ENCODE measurements at places on chromosomes 13 and 19.

DNA sequence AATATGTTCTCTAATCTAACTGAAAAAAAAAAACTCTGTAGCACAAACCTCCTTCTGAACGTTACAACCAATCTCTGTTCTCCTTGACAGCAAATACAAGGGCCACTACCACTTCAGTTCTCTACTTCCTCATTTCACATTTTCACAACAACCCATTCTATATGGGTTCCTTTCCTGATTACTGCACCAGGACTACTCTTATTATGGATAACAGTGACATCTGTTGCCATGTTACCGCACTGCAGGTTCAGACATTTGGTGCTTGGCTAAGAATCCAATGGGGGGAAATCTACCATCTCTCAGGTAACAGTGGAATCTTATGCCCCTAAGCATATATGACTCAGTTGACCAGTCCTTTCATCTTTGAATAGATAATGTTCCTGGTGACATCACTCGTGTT is 11.6 kb upstream of the FPR3 start:
- no peak for DNase-seq

GRCh38 chr13:81020010-81020409 is 679.1 kb upstream of the SPRY2 start:
- DNase-seq = no peak

GRCh38 chr13:58955546-58956385 is 1208.0 kb downstream of the DIAPH3 start:
- no peak for DNase-seq

- peak; percentile 15 for DNase-seq
Observed at GRCh38 chr13:34867590-34867989, 74.5 kb upstream of the NBEA start.

GRCh38 chr13:92444244-92444643 is 782.4 kb upstream of the GPC6 start:
- no peak for DNase-seq

- DNase-seq = no peak
Observed at GRCh38 chr13:110107568-110108347, 199.2 kb downstream of the COL4A1 start.

- no peak for DNase-seq
Observed at GRCh38 chr19:47433121-47433520, 13.8 kb upstream of the MEIS3 start.

DNA sequence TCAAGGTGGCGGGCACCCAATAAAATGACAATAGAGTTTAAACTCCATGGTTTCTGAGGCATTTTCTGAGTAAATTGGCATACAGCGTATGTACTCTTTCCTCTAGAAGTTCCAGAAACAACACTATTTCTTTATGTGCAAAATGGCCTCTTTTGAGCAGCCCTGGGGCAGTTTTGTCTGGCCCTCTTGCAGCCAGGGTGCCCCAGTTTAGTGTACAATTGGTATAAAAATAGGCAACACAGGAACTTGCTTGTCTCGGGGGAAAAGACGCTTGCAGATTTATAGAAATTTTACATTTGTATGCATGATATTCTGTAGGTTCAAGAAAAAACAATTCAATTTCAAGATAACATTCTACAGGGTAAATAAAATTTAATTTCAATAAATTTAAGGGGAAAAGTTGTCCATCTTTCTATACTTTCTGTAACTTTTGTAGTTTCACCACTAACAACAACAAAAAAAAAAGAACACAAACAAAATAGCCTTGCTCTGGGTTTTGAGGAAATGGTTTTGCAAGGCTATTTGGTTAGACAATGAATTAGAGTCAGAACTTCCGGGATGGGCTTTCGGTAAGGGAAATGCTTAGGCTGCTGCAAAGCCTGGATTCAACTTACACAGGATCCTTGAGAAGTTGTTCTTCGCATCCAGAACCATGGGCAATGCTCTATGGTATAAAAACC is 45.3 kb downstream of the LRCH1 start:
- no peak for DNase-seq

GRCh38 chr19:12994701-12995595 is at the start of gene NFIX:
Gene NFIX, plus strand, starts transcription at chr19:12995475. Its CDS starts 363 bp downstream, at chr19:12995838.
- no peak for DNase-seq

- peak; percentile 43 for DNase-seq
Observed at GRCh38 chr13:106533101-106533942, 2.1 kb downstream of the EFNB2 start.

DNA sequence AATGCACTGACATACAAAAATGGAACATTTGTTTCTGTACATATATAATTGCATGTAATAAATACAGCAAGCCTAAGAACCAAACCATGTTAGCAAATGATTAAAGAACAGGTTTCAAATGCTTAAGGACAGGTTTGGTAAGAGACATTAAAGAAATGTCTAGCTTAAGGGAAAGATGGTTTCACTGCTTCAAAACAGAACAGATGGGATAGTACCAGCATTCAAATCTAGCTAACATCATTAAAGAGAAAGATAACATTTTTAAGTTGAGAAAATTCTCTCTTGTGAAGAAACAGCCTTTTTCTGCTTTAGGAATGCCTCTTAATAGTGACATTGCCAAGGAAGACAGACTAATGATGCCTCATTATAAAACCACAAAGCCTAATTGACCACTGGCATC is 52.5 kb upstream of the DOCK9 start:
- DNase-seq = no peak

DNA sequence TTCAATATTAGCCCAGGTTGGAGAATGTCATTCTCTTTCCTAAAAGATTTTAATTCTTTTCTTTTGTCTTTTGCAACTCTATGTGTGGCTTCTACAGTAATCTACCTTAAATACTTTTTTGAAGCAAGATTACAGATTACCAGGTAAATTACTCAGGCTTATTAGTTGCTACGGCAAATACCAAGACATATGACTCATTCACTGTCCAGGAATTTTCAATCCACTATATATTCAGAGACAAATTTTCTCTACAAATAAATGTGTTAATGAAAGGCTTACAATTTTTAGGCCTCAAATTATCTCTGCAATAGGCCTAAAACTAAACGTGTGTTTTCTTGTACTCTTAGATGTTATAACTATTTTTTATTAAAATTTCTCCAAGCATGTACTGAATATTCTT is 631.3 kb downstream of the DIAPH3 start:
- no peak for DNase-seq

- no peak for DNase-seq
Observed at GRCh38 chr19:39995794-39996193, 1.1 kb upstream of the ZNF546 start.

- DNase-seq = no peak
Observed at GRCh38 chr13:35460061-35460460, 16.4 kb downstream of the MAB21L1 start.

DNA sequence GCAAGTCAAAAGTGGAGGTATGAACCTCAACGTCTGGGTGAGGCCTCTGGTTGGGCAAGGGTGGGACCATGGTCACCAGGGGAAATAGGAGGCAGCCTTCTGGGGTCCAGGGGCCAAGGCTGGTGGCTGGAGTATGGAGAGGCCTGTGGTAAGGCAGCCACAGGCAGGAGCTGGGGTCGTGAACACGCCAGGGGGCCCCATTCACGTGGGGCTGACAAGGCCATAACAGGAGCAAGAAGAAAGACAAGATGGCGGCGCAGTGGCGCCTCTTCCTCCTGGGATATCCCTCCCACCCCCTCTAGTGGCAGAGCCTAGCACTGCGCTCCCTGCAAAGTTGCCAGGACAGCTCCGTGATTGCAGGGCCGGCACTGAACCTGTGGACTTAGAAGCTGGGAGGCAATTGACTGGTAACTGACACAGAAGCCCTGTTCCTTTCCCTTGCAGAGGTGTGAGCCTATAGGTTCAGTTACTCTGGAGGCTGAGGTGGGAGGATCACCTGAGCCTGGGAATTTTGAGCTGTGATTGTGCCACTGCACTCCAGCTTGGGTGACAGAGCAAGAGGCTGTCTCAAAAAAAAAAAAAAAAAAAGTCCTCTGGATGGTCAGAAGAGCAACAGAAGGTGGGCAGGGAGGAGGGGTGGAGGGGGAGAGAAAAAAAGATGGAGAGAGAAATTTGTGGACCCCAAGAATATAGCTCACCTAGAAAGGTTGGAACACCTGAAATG is 19.7 kb upstream of the EDDM13 start:
- DNase-seq = peak; percentile 87

GRCh38 chr19:750640-751423 is at the start of gene MISP:
Gene MISP, plus strand, starts transcription at chr19:751112. Its CDS starts 5,835 bp downstream, at chr19:756947.
- peak; percentile 41 for DNase-seq

DNA sequence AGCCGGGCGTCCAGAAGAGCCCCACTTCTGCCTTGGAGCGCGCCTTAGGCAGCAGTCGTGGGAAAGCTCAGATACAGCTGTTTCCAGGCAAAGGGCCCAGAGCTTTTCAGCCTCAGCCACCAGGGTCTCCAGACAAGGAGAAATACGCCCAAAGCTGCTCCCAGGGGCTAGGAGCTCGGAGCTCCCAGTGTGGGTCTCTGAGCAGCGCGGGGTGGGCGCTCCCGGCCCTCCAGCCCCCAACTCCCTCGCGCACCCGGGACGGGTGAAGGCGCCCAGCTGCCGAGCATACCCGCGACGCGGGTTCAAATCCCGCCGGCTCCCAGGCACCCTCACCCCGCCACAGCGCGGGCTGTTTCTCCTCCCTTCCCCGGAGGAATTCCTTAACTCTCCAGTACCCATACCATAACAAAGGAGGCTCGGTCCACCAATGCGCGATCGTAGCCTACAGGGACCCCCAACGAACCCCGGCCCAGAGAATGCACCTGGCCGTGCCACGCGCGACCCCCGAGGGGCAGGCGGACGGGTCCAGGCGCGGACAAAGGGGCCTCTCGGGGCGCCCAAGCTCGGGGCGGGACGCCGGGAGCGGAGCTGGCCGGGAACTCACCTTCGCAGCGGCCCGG is 507 bp downstream of the COL4A1 start:
- DNase-seq = no peak

DNA sequence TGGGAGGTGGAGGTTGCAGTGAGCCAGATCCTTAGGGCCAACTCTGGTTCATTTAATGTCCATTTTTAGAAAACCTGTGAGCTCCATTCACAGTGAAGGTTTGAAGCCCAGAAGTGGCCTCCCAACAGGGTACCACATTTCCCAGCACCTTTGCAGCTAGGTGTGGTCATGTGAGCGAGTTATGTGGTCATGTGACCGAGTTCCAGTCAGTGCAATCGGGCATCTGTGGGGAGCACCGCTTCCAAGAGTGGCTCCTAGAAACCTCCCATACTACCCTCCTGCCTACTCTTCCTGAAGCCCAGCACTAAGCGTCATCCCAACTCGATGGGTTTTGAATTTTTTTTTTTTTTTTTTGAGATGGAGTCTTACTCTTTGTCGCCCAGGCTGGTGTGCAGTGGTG is 663 bp upstream of the PLA2G4C start:
- DNase-seq = no peak

DNA sequence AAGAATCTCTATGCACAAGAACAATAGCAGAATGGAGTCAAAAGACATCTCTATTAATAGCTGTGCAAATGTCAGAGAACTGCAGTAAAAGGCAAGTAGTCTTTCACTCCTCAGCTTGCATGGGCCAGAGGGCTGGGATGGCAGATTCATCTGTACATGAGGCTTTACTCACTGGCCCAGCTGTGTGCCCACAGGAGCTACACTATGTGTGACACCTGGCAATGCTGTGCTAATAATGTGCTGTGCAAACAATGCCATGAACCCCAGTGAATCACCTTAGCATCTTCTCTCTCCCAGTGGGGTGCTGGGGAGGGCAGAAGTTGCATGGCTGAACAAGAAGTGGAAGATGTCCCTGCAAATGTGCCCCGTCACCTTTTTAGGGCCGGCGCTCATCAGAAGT is 73.1 kb downstream of the KL start:
- no peak for DNase-seq

GRCh38 chr19:46413262-46414031 is at the start of gene CCDC8:
Gene CCDC8, minus strand, starts transcription at chr19:46413564. Its CDS starts 754 bp downstream, at chr19:46412810.
- DNase-seq = no peak

DNA sequence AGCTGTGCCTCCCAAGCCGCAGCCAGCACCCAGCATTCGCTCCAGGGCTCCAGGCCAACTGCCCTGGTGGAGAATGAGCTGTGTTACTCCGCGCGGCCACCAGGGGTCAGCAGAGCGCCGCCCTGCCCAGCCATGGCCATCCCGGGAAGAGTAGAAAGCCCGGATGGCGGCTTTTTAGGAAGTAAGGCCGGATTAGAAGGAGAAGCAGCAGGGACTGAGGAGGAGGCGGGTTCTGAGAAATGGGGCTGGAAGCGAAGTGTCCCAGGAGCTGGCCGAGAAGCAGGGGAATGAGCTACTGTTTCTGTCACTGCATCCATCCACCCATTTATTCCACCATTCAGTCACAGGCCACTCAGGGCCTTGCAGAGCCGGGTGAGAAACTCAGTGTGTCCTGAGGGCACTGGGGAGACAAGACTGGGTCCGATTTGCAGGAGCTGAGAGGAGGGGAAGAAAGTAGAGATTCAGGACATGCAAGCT is 6.6 kb upstream of the NPAS1 start:
- DNase-seq = peak; percentile 83

DNA sequence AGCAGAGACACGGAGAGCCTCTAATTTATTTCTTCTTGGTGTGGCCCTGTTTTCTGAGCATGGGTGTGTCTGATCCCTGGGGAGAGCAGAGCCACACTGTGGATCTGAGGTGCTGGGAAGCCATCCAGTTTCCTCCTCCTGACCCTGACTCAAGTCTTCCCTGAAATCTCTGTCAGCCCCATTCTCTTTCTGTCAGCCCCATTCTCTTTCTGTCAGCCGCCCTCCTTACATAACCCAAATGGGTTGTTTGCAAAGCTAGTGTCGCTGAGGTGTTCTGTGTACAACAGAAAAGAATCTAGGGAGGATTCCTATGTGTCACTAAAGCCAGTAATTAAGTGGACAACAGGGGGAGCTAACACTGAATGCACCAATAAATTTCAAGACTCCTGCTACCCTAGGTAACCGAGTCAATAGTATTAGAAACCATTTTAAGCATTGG is 50.2 kb downstream of the LRCH1 start:
- peak; percentile 22 for DNase-seq

GRCh38 chr13:113962386-113962785 is 11.5 kb downstream of the C13orf46 start:
- no peak for DNase-seq

DNA sequence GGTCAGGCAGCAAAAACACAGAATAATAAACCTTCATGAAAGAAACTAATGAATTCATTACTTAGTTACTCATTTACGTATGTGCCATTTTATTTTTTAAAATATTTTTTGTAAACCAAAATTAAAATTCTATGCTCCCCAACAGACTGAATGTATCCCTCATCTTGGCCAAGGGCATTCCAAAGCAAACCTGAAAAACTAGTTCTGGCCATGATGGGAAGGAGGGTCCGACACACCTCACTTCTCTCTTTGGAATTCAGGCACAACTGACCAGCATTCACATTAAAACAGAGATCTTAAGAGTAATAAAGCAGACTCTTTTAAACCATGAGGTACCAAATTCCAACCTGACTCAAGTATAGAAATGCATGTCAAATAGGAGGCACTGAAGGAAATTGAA is 1576.9 kb upstream of the SPRY2 start:
- DNase-seq = no peak

- no peak for DNase-seq
Observed at GRCh38 chr13:108834193-108834592, 204.8 kb downstream of the MYO16 start.

GRCh38 chr13:76975863-76976262 is 16.0 kb upstream of the CLN5 start:
- DNase-seq = no peak

GRCh38 chr13:81396192-81396591 is 1055.3 kb upstream of the SPRY2 start:
- DNase-seq = no peak
